ENCODE measurements at places on chromosomes 12 and 14.

GRCh38 chr12:1529228-1529861 lies 65.0 kb downstream of the FBXL14 start:
- no peak for DNase-seq

DNA sequence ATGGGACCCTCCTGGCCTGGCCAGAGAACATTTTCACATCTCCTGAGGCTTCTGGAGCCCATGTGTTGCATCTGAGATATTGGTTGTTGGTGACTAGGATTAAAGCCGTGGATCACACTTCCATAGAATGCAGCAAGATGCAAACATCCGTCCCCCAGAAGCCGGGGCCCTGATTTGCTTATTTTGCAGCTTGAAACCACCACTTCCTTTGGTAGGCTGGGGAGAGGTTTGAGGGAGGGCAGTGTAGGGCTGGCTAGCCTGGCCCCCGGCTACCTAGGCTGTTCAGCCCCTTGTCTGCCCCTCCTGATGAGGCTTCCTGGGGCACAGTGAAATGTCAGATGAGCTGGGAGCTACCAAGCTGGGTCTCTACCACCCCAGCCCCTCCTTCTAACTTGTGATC lies 209.7 kb upstream of the PWP1 start:
- no peak for DNase-seq

DNA sequence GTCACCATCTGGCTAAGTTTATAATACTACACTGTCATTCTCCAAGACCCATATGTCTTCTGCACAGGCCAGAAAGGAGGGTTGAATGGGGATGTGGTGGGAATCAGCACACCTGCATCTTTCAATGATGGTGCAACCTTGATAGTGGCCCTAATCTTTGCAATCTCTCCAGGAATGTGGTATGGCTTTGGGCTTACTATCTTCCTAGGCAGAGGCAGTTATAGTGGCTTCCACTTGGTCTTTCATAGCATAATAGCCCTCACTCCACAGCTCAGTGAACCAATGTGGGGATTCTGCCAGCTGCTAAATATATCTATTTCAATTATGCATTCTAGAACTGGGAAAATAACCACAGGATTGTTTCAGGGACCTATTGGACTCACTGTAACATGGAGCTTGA lies 61.8 kb upstream of the ATP2B1 start:
- DNase-seq, result no peak

DNA sequence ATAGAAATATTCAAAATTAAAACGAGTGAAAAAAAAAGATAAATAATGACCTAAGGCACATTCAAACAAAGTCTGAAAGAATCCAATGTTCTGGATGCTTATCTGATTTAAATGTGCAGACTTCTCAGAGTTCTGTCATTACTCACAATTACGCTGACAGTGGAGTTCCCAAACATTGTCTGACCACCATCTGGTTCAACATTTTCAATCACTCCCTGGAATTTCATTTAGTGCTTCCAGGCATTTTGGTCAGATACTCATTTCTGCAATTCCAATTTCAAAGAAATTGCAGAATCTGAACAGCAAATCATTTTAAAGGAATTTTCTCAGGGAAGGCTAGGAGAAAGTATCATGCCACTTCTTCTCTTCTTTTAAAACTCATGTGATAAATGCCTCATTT lies 398.2 kb upstream of the PDE3A start:
- no peak for DNase-seq

DNA sequence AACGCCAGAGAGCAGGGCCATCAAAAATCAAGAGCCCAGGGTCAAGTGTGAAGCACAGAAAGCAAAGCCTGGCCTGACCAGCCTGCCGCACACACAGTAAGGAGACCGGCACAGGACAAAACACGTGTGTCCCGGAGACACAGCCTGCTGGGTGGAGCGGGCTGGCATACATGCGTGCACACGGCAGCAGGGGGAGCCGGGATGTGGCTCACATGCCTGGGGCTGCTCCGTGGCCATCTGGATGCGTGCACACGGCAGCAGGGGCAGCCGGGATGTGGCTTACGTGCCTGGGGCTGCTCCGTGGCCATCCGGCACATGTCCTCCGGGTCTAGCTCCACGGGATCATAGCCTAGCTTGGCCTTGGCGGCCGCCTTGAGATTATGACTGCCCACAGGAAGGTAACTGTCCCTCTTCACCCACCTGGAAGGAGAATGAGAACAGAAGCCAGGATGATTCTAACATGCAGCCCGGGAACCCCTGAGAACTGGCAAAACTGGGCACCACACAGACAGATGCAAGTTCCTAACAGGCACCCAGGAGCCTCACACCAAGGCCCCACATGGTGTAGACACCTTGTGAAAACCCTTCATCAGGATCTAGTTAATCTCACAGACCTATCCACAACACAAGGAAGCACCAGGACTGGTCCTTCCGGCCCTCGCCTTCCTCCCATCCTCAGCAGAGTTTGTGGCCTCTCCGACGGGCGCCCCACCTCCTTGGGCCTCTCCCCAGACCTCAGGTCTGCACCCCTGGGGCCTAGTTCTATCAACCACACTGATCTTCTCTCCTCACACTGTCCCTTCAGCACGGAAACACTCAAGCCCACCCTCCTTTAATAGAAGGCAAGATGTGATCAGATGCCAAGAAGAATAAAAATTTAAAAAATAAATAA lies 13.6 kb downstream of the POLE start:
- DNase-seq, result no peak

GRCh38 chr12:132213359-132214160 lies 69.3 kb downstream of the NOC4L start:
- no peak for DNase-seq

DNA sequence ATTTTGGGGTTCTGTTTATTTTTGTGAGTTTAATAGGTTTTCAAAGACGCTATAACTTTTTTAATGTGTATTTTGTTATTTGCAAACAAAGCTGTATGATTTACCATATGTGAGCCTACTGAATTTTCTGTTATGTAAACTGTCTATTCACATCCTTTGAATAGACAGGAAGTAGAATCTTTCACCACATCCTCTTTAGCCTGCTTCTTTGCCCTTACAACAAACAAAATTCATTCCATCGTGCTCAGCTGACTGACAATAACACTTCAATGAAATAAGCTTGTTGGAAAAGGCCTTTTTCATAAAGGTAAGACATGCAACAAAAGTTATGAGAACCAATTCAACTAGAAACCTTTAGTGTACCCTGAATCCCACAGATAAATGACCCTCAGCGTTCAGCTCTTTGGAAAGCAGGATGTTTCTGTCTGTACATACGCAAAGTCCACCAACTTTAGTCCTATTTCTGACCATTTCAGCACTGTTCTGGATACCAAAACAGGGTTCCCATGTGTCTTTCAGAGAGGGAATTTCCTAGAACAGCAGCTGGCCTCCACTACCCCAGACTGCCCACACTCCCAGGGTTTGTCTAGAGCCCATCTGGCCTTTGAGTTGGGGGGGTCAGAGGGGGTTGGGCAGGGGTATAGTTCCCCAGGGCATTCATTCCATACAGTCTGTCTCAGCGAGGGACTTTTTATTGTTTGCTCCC lies 71.3 kb downstream of the DUSP6 start:
- no peak for DNase-seq

GRCh38 chr12:84172823-84173424 lies 739.7 kb downstream of the SLC6A15 start:
- no peak for DNase-seq
